ENCODE measurements at places on chromosomes 5 and 9.
A peak's percentile ranks its signal among the peaks of the same experiment; 100 is the strongest.

DNA sequence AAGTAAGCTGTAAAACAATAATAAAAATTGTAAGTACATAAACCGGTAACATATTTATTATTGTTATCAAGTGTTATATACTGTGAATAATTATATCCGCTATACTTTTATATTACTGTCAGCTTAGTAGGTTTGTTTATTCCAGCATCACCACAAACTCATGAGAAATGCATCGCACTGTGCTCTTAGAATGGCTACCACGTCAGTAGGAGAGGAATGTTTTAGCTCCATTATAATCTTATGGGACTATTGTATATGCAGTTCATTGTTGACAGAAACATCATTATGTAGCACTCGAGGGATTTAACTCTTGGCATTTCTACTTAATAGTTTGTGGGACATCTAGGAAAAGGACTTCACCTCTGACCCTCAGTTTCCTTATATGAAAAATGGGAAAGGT is 16.4 kb downstream of the SLC12A2 start:
- no peaks in the 10 kb centered on the region for H3K27me3 ChIP-seq
- H3K36me3 ChIP-seq, result peaks cover 18% of the 10 kb centered on the region
- H3K4me3 ChIP-seq, result no peak overlapping the region
- H3K4me1 ChIP-seq, result peaks cover 3% of the 10 kb centered on the region

DNA sequence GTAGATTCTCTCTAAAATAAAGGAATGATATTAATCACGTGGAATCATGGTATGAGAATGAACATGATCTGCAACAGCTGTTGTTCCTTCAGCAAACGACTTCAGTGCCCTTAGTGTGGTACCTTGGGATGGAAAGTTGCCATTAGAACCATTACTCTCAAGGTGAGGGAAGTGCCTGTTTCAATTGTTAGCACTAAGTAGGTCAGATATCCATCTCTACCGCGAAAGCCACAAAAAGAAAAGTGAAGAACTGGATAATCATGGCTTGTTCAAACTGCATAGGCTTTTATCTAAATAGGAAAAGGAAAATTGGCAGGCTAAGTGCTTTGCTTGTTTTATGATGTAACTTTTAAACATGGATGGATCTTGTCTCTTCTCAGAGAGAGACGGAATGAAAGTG is 380.7 kb downstream of the MRPS30 start:
- DNase-seq, result no peak
- H3K27ac ChIP-seq, result no peak overlapping the region
- H3K4me3 ChIP-seq, result no peak overlapping the region
- H3K27me3 ChIP-seq, result no peaks in the 10 kb centered on the region
- H3K4me1 ChIP-seq, result no peaks in the 10 kb centered on the region

GRCh38 chr9:87336914-87337333 is 160.7 kb upstream of the DAPK1 start:
- H3K27me3 ChIP-seq, result peaks cover 6% of the 10 kb centered on the region
- DNase-seq, result peak; percentile 12
- H3K4me3 ChIP-seq, result peak overlapping the region; percentile 72

DNA sequence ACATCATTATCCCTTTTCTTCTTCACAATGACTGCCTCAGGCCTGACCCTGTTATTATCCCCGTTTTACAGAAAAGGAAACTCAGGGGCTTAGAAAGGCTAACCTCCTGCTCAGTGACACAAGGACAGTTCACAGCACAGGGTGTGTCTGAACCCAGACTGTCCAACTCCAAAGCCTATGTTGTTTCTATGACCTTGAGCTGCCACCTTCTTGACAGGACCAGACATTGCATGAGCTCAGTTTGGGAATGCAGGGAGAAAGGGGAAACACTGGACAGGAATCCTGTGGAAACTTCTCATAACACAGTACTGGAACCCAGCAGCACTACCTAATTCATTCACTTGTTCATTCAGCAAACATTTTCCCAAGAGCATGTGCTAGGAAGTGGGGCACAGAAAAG is 472.8 kb downstream of the CDK5RAP2 start:
- no peak overlapping the region for H3K27ac ChIP-seq
- H3K4me3 ChIP-seq, result no peak overlapping the region
- H3K27me3 ChIP-seq, result peaks cover 12% of the 10 kb centered on the region
- no peaks in the 10 kb centered on the region for H3K36me3 ChIP-seq
- no peak for DNase-seq

- no peak for DNase-seq
- H3K27ac ChIP-seq, result no peak overlapping the region
- no peaks in the 10 kb centered on the region for H3K36me3 ChIP-seq
- H3K4me1 ChIP-seq, result no peaks in the 10 kb centered on the region
- no peak overlapping the region for H3K4me3 ChIP-seq
Measured at GRCh38 chr9:28792716-28793115, 1219.4 kb upstream of the C9orf72 start.

- H3K4me3 ChIP-seq, result no peak overlapping the region
- H3K27me3 ChIP-seq, result no peaks in the 10 kb centered on the region
- H3K27ac ChIP-seq, result peak overlapping the region; percentile 81
Measured at GRCh38 chr9:89474939-89475338, 23.0 kb downstream of the SEMA4D start.
